Activated T-helper 2 cell treated with anti-CD3 and anti-CD28 coated beads, Interferon-gamma antibody, Interleukin-2, Interleukin-4, amounts not matched to agents 10 μg/mL and 5 μg/mL and 100 μg/mL, durations not matched to agents 14 hours and 24 hours and 36 hours (primary cell): ENCODE measurements at places on chromosomes 5 and 9. TPM values are rescaled to one million over a fixed set of nuclear protein-coding genes. Genes with fewer than 3 reads are reported as not detected.

The CCL27 gene
- total RNA-seq: 0.25 and 0.55 TPM in 2 replicates

DNA sequence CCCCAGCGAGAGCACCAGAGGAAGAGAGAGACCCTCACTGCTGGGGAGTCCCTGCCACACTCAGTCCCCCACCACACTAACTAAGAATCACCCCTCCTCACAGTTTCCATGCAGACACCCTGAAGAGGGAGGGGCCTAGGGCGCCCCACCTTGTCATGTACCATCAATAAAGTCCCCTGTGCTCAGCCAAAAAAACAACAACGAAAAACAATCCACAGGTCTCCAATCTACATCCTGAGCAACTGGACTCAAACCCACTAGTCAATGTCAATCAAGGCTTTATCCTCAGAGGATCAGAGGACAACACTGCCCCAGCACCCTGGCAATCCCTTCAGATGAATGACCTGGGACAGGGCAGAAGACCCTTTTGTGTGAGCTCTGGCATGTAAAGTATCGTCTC is 210.1 kb upstream of the MSX2 start:
- no peak for DNase-seq

- DNase-seq: no peak
These were observed 233.7 kb downstream of the TLE1 start for GRCh38 chr9:81455462-81456219.

The IL5 gene
- 100.0 and 113 TPM in 2 replicates for total RNA-seq

DNA sequence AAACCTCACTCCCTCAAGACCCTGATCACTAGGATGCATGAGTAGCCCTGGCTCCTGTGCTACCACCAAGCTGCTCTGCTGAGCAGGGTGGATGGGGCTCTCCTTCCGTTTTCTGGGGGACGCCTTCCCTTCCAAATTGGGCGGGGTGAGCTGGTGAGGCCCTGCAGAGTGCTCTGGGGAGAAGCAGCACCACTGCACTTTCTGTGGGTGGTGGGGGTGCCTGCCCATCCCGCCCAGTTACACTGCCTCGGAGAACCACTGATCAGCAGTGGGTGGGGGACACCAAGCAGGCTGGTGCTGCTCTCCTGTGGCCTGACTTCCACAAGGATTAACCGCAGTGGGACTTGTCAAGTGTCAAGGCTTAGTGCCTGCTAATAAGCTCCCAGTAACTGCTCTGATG is 19.0 kb downstream of the GFPT2 start:
- no peak for DNase-seq

DNA sequence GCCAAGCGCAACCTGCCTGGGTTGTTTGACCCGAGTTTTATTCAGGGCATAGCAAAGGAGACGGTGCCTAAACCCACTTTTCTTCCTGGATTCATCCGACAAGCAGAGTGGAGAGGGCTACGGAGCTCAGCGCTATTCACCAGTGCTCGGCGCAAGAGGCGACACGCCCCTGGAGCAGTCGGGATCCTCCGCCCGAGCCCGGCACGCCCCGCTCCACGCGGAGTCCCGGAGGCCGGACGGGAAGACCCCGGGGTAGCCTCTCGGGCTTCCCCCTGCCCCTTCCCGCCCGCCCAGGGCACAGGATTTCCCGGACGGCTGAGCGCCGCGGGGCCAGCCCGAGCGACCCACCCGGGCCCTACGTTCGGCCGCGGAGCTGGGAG is 427 bp downstream of the SERINC5 start:
- no peak for DNase-seq

DNA sequence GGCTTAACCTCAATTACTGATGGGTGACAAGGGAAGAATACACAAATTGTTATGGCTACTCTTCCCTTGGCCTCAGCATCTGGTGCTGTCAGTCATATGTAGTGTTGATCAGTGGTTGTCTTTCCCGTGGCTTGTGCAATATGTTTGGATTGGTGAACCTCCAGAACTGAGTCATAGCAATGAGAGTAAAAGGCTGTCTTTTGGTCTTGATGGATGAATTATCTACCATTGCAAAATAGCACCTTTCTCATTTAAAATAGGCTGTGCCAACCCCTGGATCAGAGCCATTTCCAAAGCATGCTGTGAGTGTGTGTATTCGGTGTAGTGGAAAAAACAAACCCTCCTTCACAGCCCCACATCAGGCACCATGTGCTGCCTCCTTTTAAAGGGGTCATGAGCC is 14.6 kb upstream of the F2R start:
- no peak for DNase-seq

DNA sequence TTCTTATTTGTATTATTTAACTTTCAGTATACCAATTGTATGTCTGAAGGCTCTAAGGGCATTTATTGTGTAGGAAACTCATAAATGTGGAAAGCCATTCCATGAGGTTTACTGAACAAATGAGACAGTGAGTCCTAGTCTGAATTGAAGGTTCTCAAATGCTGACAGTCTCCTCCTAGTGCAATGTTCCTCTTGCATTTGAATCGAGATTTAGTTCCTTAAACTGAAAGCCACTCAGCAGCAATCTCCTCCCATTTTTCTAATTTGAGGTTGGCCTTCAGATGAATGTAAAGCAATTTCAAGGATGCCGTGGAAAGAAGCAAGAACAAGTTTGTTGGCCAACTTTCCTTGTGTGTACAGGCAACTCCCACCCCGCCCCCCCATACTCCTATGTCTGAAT is 493.2 kb upstream of the KLF4 start:
- DNase-seq: no peak

- peak; percentile 14 for DNase-seq
These were observed 16.3 kb downstream of the NMRK1 start for GRCh38 chr9:75071530-75072122.

The GCNT1 gene
- total RNA-seq: 12.1 and 15.0 TPM in 2 replicates
